Endodermal cell (in vitro differentiated cells): ENCODE measurements at places on chromosomes 7 and 10.

DNA sequence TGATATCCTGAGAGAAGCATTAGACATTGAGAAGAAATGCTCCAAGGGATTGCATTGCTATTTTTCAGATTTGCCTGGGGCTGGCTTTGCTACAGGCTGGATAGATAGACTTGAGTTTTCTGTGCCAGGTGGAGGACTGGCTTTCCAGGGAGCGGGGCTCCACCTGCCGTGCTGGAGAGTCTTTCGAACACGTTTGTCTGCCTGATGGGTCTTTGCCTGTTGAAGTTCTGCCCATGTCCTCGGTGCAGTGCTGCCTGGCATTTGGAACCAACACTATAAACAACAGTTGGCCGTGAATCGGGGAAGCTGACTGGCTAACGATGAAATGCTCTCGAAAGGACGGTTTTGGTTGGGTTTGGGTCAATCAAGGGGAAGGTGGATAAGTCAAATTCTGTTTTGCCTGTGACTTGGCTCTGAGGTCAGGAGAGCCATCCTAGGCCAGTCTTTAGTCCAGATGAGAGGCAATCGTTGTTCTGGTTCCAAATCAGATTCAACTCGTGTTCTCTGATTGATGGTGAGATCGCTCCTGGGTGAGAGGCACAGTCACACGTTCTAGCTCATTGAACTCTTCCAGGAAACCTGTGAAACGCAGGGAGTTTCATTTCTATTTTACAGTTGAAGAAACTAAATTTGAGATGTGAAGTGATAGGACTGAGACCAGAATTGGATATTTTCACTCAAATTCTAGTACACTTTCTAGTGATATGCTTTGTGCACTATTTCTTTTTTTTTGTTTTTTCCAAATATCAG lies 599.0 kb downstream of the TYW1 start:
- no peak overlapping the region for H3K4me3 ChIP-seq
- H3K4me1 ChIP-seq: no peaks in the 10 kb centered on the region
- H3K36me3 ChIP-seq: no peaks in the 10 kb centered on the region
- no peaks in the 10 kb centered on the region for H3K27me3 ChIP-seq
- H3K27ac ChIP-seq: no peak overlapping the region

GRCh38 chr10:21078410-21079329 lies 181.6 kb upstream of the NEBL start:
- no peaks in the 10 kb centered on the region for H3K4me1 ChIP-seq
- H3K27ac ChIP-seq: no peak overlapping the region
- no peak overlapping the region for H3K4me3 ChIP-seq
- DNase-seq: peak; percentile 90
- H3K27me3 ChIP-seq: no peaks in the 10 kb centered on the region

- H3K4me3 ChIP-seq: no peak overlapping the region
- no peaks in the 10 kb centered on the region for H3K36me3 ChIP-seq
- no peaks in the 10 kb centered on the region for H3K4me1 ChIP-seq
- DNase-seq: peak; percentile 10
- no peaks in the 10 kb centered on the region for H3K27me3 ChIP-seq
- H3K27ac ChIP-seq: no peak overlapping the region
Observed at GRCh38 chr10:123398180-123398591, 244.0 kb downstream of the BUB3 start.

GRCh38 chr7:17493446-17493845 lies 195.0 kb downstream of the AHR start:
- no peaks in the 10 kb centered on the region for H3K36me3 ChIP-seq
- H3K27me3 ChIP-seq: no peaks in the 10 kb centered on the region
- no peaks in the 10 kb centered on the region for H3K4me1 ChIP-seq

DNA sequence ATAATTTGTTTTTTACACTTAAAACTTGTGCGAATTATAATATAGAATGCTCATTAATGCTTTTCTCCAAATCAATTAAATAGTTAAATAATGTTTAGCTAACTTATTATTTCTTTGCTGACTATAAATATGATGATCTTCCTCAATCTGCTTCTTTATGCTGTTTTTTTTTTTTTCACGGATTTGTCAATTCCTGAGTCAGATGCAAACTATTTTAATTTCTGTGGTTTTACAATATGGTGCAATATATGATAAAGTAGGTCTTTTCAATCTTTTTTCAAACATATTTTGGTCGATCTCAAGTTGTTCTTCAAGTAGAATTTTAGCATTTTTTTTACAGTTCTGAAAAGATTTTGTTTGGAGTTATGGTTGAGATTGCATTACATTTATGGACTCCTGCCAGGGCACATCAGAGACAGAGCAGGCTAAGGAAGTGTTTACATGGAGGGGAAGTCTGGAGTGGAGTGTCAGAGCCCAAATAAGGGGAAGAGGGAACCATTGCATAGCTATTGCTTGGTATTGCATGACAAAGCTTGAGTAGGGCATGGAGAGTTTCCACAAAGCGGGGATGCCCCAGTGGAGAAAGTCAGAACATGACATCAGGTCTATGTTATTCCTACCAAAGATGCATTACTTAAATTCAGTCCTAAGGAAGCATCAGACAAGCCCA lies 204.4 kb downstream of the OTUD1 start:
- H3K27me3 ChIP-seq: peaks cover 26% of the 10 kb centered on the region
- no peaks in the 10 kb centered on the region for H3K36me3 ChIP-seq
- no peak overlapping the region for H3K4me3 ChIP-seq
- no peak for DNase-seq

DNA sequence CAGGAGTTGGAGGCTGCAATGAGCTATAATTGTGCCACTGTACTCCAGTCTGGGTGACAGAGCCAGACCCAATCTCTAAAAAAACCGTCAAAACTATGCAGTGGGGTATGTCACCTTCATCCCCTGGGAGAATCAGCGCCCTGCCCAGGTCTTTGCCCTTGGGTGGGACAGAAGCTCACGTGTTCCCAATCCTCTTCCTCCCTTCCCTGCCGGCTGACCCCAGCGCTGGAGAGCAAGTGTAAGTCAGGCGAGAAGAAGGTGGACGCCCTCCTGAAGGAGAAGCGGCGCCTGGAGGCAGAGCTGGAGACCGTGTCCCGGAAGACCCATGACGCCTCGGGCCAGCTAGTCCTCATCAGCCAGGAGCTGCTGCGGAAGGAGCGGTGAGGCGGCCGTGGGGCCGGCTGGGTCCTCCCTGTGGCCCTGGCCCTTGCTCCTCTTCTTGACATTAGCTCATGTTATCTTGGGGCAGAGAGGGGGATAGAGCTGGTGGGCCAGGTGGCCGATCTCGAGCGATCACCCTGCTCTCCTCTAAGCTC lies 64.8 kb upstream of the GTF2IRD1 start:
- H3K4me3 ChIP-seq: no peak overlapping the region
- DNase-seq: no peak
- H3K36me3 ChIP-seq: peaks cover 20% of the 10 kb centered on the region
- H3K4me1 ChIP-seq: no peaks in the 10 kb centered on the region
- no peak overlapping the region for H3K27ac ChIP-seq
- no peaks in the 10 kb centered on the region for H3K27me3 ChIP-seq

GRCh38 chr10:86071145-86071544 lies 295.4 kb downstream of the GRID1 start:
- H3K4me3 ChIP-seq: no peak overlapping the region
- no peak overlapping the region for H3K27ac ChIP-seq
- peak; percentile 19 for DNase-seq
- no peaks in the 10 kb centered on the region for H3K27me3 ChIP-seq
- H3K36me3 ChIP-seq: no peaks in the 10 kb centered on the region

DNA sequence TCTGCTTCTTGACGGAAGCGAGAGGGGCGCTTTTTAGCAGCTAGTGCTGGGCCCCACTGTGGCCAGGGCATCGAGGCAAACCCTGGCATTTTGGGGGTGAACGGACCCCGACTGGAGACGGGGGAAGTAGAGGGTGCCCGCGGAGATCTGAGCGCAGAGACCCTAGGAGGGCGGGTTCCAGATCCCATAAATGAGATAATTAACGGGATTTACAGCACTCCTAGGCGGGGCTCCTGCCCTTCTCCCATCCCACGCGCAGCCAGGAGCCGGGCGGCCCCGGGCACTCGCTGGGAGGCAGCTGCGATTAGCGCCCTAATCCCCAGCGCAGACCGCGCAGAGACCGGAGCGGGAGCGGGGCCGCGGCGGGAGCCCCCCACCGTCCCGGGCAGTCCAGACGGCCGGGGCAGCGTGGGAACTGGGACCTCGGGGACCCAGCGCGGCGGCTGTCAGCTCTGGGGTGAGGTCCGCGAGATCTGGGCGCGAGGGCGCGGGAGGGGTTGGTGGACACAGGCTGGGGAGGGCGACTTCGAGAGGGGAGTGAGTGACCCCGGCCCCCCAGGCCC lies 735 bp downstream of the JCAD start:
- peak overlapping the region; percentile 84 for H3K4me3 ChIP-seq
- H3K27me3 ChIP-seq: no peaks in the 10 kb centered on the region
- H3K36me3 ChIP-seq: no peaks in the 10 kb centered on the region
- no peak overlapping the region for H3K27ac ChIP-seq

DNA sequence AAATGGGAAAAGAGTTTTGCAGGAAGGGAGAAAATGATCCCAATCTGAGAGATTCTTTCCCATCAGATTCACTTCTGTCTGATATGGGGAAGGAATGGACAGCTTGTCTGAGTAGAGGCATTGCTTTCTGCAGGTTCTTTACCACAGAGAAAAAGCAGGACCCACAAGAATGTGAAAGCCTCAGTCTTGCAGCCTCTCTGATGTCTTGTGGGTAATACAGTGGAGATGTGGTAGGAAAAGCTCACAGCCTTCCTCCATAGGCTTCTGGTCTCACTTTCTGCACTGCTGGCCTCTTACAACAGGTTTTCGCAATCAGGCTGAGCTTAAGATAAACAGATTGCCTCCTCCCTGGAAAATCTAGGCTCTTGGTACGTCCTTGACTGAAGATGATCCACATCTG lies 551 bp downstream of the IFIT1 start:
- H3K27me3 ChIP-seq: no peaks in the 10 kb centered on the region
- no peaks in the 10 kb centered on the region for H3K36me3 ChIP-seq
- H3K4me3 ChIP-seq: peak overlapping the region; percentile 77
- DNase-seq: no peak
- peaks cover 8% of the 10 kb centered on the region for H3K4me1 ChIP-seq

DNA sequence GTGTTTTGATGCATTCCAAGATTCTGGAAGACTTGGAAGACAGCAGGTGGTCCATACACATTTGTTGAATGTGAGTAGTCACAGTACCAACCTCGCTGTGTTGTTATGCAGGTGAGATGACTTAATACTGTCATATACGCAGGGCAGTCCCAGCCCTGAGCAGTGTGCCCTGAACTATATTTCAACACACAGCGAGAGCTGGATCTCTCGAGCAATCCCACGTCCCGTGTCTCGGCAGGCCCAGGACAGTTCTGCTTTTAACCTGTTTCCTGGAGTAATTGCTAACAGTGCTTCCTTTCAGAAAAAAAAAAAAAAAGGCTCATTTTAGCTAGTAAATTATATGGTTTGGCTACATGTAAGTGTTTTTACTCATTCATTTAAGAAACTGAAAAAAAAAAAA lies 179.7 kb downstream of the PRKCQ start:
- H3K27ac ChIP-seq: no peak overlapping the region
- no peaks in the 10 kb centered on the region for H3K27me3 ChIP-seq
- H3K4me3 ChIP-seq: no peak overlapping the region
- DNase-seq: no peak
- H3K36me3 ChIP-seq: no peaks in the 10 kb centered on the region

- H3K27me3 ChIP-seq: no peaks in the 10 kb centered on the region
- no peak overlapping the region for H3K4me3 ChIP-seq
- peaks cover under 1% of the 10 kb centered on the region for H3K36me3 ChIP-seq
- H3K4me1 ChIP-seq: no peaks in the 10 kb centered on the region
- no peak overlapping the region for H3K27ac ChIP-seq
Observed at GRCh38 chr10:21203473-21204107, 306.5 kb upstream of the NEBL start.

DNA sequence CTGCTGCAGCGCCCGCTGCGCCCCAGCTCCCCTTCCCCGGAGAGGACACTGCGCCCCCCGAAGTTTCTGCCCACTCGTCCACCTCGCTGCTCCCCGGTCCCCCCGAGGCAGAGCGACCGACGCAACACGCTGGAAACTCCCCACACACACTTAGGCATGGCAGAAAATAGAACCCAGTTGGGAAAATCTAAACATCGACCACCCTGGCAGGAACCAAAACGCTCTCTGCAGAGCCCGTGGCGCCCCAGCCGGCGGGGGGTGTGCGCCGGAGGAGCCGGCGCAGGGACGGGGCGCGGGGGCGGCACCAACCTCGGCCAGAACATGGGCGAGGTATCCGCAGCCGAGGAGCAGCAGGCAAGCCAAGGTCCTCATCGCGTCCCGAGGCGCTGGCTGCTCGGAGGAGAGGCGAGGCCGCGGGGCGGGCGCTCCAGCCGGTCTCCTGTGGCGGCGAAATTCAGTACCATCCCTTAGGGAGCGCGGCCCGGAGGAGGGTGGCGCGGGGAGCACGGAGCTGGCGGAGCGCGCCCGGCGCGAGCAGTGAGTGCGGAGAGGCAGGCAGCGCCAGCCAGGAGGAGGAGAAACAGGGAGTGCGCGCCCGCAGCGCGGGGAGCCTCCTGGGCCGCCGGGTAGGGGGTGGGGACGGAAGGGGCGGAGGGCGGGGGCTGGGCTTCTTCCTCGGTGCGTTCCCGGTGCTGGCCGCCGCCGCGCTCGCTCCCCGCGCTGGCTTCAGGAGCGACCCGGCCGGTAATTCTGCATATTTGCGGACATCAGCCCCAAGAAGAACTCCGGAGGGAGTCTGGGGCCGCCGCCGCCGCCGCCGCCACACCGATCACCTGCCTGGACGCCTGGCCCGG lies 789 bp downstream of the PDGFA start:
- H3K27ac ChIP-seq: no peak overlapping the region
- peaks cover 6% of the 10 kb centered on the region for H3K4me1 ChIP-seq
- peak overlapping the region; percentile 69 for H3K4me3 ChIP-seq
- H3K27me3 ChIP-seq: peaks cover 91% of the 10 kb centered on the region
- H3K36me3 ChIP-seq: no peaks in the 10 kb centered on the region

DNA sequence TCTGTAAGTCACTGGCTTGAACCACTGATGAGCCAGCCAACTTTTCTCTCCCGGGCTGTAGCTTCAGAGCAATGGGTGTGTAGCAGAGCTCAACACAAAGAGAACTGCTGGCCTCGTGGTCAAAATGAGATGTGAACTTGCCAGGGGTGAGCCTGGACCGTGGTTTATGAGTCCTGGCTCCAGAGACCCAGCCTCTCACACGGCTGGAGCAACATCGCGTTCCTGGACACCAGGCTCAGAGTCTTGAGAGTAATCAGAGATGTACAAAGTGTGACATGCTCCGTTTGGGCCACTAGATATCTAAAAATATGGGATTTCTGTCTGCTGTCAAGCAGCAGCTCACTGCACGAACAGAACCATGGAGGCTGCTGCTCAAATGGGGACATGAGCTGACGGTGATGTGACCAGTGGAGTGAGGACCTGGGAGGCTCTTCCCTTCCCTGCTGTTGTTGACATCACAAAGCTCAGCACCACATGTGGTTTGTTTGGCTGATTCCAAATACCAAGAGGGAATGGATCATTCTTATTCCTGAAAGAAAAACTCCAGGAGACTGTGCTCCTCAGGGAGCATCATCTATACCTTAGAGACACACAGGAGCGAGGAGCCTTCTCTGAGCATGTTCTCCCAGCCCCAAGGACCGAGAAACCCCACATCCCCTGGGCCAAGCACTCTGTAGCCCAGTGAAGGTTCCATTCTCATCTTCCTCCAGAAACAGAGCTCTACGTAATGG lies 9.2 kb upstream of the SVIL start:
- no peak for DNase-seq
- H3K36me3 ChIP-seq: no peaks in the 10 kb centered on the region
- H3K4me3 ChIP-seq: no peak overlapping the region
